ENCODE measurements at places on chromosomes 2 and 18. TPM values are rescaled to one million over a fixed set of nuclear protein-coding genes. Genes with fewer than 3 reads are reported as not detected.

GTF2A1L gene
- not detected for total RNA-seq

SCN1A gene
- total RNA-seq = not detected

IHH gene
- not detected for total RNA-seq

GRCh38 chr2:25043241-25043867 lies 1.5 kb downstream of the EFR3B start:
- peak; percentile 20 for DNase-seq

- no peak for DNase-seq
These were observed 196.0 kb downstream of the ZEB2 start for GRCh38 chr2:144323946-144324345.

All from naive thymus-derived CD8-positive, alpha-beta T cell (primary cell).